ENCODE measurements at places on chromosomes 2 and 18. TPM values are rescaled to one million over a fixed set of nuclear protein-coding genes. Genes with fewer than 3 reads are reported as not detected.

DNA sequence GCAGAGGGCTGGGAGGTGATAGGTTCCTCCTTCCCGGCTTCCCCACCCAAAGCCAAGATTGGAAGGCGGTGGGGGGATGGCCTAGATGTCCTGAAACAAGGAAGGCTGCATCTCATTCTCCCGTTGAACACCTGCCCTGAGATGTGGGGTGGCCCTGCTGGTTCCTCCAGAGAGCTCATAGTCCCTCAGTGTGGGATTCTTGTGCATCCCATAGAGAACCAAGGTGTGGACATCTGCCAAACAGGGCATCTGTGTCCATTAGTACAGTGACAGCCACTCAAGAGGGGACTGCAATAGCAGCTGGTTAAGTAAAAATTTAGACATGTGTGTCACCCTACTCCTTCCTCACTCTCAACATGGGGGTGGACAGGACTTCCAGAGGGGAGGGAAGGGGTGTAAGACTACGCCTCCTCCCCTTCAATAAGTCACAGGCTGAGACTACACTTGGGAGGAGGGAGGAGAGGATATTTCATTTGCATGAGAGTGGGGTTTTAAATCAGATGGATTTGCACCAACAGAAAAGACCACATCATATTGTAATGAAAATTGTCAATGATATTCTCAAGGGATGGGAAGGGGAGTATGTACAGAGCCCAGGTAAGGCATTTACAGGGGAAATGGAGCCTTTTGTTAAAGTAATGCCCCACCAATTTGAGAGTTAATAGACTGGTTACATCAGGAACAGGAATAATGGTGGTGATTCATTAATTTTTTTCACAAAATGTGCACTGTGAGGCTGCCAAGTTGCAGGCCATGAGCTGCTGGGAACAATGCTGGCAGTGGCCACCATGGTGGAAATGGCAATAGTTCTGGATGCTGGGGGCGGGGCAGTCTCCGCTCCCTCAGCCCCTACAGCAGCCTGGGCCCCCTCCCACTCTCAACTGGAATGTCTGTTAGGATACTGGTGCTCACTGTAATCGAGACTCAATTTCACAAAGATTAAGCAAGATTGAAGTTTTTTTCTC lies 80.6 kb downstream of the TEX51 start:
- H3K4me1 ChIP-seq: no peaks in the 10 kb centered on the region
- peaks cover 5% of the 10 kb centered on the region for H3K27me3 ChIP-seq
- H3K27ac ChIP-seq: no peak overlapping the region
- H3K36me3 ChIP-seq: no peaks in the 10 kb centered on the region

DNA sequence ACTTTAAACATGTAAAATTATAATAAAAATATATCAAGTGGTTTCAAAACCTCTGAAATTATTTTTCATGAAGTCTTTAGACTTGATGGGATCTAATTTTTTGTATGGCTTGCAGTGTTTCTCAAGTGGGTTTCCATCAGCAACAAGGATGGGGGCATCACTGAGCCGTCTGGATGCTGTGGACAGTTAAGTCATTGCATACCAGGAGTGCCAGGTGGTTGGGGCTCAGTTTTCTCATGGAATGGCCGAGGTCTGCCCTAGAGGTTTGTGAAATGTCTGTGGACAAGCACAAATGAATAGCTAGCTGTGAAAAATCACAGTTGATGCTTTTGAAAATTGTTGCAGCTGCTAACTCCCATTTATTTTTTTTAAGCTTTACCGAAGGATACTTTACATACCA lies 1.7 kb downstream of the PRELID3A start:
- peak overlapping the region; percentile 95 for H3K27ac ChIP-seq
- peaks cover 2% of the 10 kb centered on the region for H3K36me3 ChIP-seq

- no peaks in the 10 kb centered on the region for H3K27me3 ChIP-seq
- H3K27ac ChIP-seq: no peak overlapping the region
- H3K4me3 ChIP-seq: no peak overlapping the region
- no peaks in the 10 kb centered on the region for H3K36me3 ChIP-seq
- DNase-seq: no peak
- H3K4me1 ChIP-seq: peaks cover 16% of the 10 kb centered on the region
Measured at GRCh38 chr2:172674034-172674967, 61.3 kb upstream of the RAPGEF4 start.

GRCh38 chr2:5111581-5111980 lies 580.6 kb upstream of the SOX11 start:
- no peaks in the 10 kb centered on the region for H3K27me3 ChIP-seq
- no peak for DNase-seq

GRCh38 chr2:235508371-235509160 lies 14.7 kb downstream of the AGAP1 start:
- DNase-seq: no peak
- no peaks in the 10 kb centered on the region for H3K36me3 ChIP-seq
- H3K4me3 ChIP-seq: no peak overlapping the region
- no peak overlapping the region for H3K27ac ChIP-seq

GRCh38 chr18:72762515-72763122 lies 105.2 kb downstream of the NETO1 start:
- H3K4me1 ChIP-seq: no peaks in the 10 kb centered on the region
- H3K36me3 ChIP-seq: no peaks in the 10 kb centered on the region
- H3K27me3 ChIP-seq: no peaks in the 10 kb centered on the region
- no peak overlapping the region for H3K4me3 ChIP-seq
- H3K27ac ChIP-seq: no peak overlapping the region

PLGLB2 gene
- 0.40 TPM for total RNA-seq

FBLN7 gene
- total RNA-seq: not detected
